ENCODE measurements at places on chromosomes 5 and 9.

DNA sequence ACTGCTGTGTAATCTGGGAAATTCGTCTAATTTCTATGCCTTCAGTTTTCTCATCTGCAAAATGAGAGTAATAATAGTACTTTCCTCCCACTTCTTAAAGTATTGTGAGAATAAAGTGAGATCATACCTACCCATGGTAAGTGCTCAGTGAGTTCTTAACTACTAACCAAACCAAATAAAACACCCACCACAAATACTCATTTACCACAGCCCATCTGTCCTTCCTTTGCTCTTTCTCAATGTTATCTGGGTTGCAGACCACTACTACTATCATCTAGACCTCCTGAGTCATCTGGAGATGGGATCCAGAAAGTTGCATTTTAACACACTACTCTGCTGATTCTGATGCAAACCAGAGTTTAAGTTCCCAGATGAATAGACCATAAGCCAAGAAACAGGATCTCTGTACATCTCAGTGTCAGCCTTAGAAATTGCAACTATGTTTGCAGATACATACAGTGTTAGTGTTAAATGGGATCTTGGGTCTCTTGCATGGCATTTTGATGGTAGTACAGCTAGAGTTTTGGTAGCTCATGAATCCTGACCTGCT is 105.4 kb upstream of the ATP10B start:
- DNase-seq, result no peak

DNA sequence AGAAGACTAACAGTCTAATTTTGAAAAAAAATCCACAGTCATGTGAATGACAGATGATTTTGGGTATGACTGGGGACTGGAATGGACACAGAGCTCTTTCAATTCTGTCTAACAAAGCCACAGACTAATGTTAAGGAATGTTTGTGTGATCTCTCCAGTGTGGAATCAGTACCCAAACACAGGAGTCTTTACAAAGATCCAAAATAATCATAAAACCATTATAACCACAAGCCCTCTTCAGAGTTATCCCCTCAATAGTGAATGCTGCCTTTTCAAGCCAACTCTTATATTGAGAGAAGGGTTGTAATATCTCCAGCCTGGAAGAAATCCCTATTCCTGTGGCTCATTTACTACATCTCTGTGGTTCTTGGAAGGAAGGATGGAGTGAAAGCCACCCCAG is 552.0 kb upstream of the CLINT1 start:
- DNase-seq, result no peak

GRCh38 chr9:122126331-122127261 is 33.0 kb downstream of the NDUFA8 start:
- DNase-seq, result no peak

DNA sequence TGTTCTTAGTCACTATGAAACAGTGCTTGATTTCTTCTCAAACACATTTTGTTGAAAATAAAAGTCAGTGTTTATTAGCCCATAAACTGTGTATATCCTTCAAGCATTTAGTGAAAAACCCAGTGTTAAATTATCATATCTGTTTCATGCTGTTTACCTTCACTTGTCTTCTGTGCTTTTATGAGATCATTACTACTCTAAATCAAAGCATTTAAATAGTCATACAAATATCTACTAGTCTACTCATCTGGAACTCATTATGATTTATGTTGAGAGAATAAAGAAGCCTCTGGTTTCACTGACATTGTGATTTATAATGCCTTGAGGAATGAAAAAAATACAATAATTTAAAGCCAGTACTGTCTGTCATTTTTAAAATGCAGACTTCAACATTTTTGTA is 366.5 kb downstream of the SLCO4C1 start:
- DNase-seq, result no peak

DNA sequence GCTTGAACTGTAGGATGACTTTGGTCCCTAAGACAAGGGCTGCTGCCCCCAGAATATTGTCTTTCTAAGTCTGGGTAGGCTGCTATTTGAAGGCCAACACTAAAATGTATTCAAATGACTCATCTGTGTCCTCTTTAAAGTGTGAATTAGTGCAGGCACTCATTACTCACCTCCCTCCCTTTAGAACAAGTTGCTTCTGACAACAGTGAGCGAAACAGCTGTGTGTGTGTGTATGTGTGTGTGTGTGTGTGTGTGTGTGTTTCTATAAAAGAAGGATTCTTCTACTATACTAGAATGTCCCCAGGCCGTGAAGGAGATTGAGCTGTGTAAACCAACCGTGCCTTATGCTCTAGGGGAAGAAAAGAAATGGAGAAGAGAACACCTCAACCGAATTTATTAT is 1337.2 kb downstream of the PTPRD start:
- no peak for DNase-seq

DNA sequence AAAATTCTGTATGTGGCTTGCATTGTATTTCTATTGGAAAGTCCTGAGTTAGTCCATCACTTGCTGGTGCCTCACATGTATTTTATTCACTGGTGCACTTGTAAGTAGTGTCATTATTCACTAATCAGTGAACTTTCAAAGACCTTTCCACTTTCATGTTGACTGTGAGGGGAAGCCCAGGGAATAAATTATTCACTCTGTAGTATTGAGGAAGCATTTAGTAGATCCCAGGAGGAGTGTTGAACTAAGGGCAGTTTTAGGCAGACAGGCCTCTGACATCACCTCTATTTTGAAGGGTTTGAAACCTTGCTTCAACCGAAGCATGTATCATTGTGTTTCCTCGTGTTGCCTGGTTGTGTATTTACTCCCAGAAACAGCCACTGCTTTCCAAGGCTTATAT is 705.4 kb upstream of the RIOK2 start:
- no peak for DNase-seq

DNA sequence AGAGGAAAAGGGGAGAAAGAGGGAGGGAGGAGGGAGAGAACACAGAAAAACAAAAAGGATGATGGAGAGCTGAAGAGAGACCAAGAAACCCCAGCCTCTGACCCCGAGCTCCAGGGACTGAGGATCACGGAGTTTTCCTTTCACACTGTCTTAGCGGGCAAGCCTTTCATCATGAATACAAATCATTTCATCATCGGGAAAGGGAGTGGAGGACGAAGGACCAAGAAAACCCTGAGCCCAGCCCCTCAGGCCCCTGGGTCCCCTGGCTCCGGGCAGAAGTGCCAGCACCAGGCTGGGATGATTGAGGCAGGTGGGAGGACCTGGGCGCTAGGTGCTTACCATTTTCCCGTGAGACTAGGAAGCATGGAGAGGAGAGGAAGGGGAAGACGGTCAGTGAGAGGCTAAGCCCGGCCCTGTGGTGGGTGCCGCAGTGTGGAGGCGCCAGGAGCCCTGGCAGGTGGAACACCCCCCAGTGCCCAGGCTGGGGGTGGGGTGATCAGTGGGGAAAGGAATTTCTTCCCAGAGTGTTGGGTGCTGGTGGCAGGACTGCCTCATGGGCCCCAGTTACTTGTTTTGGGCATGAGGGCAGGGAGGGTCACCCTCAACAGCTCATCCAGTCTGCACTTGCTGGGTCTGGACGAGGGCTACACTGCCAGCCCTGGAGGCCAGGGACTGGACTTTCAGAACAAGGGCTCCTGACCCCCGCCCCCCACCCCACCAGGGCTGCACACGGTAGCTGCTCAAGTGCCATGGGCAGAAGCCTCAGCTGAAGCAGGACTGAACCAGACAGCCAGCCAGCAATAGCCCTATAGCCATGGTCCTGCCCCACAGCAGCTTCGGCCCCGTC is 49.0 kb upstream of the SARDH start:
- DNase-seq, result no peak

DNA sequence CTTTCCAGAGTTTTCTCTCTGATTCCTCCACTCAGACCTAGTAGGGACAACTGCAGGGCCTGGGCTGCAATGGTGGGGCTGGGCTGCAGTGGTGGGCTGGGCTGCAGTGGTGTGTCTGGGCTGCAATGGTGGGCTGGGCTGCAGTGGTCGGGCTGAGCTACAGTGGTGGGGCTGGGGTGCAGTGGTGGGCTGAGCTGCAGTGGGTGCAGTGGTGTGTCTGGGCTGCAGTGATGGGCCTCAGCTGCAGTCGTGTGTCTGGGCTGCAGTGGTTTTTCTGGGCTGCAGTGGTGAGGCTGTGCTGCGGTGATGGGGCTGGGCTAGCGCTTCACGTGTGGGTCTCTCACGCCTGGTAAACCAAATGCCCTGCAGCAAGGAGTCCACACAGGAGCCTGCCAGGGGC is 27.4 kb downstream of the ABO start:
- no peak for DNase-seq

DNA sequence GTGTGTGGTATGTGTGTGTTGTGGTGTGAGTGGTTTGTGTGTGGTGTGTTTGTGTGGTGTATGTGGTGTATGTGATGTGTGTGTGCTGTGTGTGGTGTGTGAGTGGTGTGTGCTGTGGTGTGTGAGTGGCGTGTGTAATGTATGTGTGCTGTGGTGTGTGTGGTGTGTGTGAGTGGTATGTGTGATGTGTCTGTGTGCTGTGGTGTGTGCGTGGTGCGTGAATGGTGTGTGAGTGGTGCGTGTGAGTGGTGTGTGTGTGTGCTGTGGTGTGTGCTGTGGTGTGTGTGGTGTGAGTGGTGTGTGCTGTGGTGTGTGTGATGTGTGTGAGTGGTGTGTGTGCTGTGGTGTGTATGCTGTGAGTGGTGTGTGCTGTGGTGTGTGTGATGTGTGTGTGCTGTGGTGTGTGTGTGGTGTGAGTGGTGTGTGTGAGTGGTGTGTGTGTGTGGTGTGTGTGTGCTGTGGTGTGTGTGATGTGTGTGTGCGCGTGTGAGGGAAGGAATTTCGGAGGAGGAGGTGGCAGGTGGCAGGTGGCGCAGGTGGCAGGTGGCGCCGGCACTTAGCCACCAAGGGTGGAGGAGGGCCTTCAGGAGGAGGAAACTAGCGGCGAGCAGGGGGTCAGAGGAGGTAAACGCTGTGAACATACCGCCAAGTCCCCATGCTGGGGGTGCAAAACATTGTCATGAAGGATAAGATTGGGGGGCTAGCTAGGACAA is 191.8 kb downstream of the MELK start:
- DNase-seq, result no peak

GRCh38 chr5:83964271-83964670 is 243.6 kb upstream of the HAPLN1 start:
- no peak for DNase-seq

DNA sequence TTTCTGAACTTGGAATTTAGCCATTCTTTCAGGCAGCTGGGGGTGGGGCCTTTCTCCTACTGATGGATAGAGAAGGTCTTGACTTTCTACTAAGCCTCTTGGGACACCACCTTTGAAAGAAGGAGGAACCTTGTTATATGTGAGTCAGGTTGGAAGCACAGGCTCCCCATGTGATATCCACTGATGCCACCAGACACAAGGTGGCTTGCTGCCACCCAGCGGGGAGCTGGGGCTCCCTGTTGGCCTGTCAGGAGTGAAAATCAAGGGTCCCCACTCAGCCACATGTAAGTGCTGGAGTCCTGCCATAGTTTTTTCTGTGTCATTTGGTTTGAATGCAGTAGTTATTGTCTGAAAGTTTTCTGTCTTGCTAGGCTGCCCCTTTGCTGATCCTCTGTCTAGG is 252.4 kb upstream of the NFIL3 start:
- no peak for DNase-seq

DNA sequence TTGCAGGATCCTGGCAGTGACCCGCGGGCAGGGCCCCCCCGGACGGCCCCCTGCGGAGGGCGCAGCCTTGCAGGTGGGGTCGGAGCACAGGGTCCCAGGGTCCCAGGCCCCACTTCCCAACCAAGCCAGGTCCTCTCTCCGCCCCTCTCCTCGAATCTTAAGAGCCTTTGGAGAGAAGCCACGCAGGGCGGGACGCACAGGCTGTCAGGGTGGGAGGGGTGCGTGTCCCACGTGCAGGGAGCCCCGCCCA is 18.4 kb upstream of the EGFL7 start:
- no peak for DNase-seq

GRCh38 chr9:68925175-68925574 is 88.7 kb downstream of the PRKACG start:
- no peak for DNase-seq

DNA sequence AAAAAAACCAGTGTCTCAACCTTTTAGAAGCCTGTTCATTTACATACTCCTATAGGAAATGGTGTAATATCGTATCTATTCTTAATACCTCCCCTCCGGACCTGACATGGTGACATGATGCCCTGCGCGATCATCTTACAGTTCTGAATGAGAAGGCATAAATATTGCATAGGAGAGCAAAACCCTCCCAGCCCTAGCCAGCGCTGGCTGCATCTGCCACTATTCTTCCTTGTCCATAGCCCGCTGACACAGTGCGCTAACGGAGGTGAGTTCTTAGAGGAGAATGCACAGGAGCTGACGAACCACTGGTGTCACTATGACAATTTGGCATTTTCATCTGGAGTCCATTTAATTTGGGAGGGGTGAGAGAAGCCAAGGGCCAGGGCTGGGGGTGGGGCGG is 290.1 kb downstream of the EFNA5 start:
- no peak for DNase-seq

DNA sequence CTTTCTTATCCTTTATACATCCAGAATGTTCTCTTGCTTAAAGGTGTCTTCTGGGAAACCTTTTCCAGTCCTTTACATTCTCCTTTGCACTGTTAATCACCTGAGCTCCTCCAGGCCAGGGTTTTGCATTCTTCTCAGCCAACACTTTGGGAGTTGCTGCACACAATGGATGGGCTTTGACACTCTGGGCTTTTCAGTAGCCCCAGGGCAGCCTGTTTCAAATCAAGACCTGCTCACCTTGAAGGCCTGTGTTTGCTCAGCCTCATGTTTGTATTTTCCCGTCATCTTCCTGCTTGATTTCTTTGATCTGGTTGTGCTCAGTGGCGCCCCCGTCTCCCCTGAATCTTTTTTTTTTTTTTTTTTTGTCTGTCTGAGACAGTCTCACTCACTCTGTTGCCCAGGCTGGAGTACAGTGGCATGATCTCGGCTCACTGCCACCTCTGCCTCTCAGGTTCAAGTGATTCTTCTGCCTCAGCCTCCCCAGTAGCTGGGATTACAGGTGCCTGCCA is 41.0 kb downstream of the DMRT1 start:
- no peak for DNase-seq

- no peak for DNase-seq
These were observed 737.7 kb downstream of the TLE1 start for GRCh38 chr9:80951675-80952074.

DNA sequence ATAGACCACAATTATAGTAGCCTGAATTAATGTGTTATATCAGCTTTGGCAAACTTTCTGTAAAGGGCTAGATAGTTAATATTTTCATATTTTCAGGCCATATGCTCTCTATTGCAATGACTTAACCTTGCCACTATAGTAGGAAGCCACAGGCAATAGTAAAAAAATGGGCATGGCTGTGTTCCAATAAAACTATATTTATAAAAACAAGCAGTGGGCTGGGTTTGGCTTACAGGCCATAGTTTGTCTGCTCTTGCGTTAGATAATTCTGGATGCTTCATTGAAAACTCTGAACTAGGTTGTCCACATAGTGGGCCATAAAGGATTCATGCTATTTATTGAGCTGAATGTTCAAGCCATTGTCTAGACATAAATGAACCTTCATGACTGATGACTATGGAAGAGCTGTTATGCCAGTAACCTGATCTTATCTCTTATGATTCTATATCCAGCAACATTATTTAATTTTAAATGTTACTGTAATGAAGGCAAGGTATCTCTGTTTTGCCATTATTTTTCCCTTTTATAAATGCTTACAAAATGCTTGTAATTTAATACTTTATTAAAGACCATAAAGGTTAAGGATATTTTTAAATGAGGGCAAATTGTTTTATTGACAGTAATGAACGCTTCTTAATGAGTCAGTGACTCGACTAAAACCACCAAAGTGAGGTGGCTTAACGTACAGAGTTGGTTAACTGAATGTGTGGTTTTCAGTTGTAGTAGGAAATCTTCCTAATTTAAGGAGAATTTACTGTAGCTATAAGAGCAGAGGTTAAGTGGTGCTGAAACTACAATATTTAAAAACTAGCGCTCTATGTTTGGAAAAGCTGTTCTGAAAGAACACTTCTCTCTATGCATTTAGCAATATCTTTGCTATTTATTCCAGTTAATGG is 560.6 kb downstream of the PRR16 start:
- DNase-seq, result no peak
